T-cell (primary cell): ENCODE measurements at places on chromosomes 11 and 22.
A peak's percentile ranks its signal among the peaks of the same experiment; 100 is the strongest.

DNA sequence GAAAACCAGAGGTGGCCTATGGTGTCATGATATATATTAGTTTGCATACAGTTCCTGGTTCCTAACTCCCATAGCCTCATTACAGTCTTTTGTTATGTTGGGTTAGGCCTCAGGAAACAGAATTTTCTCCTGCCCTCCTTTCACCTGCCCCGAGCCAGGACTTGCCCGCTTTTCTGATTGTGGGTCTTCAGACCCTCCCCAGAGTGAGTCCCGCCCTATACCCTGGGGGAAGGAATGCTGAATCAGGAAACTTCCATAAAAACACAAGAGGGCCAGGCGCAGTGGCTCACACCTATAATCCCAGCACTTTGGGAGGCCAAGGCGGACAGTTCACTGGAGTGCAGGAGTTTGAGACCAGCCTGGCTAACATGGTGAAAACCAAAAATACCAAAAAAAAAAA, 70.9 kb downstream of the SLC35F2 start:
- no peak for DNase-seq
- H3K4me1 ChIP-seq, result no peaks in the 10 kb centered on the region
- H3K27me3 ChIP-seq, result peaks cover 3% of the 10 kb centered on the region
- no peak overlapping the region for H3K4me3 ChIP-seq

- H3K4me3 ChIP-seq, result no peak overlapping the region
- peaks cover 45% of the 10 kb centered on the region for H3K27me3 ChIP-seq
Observed at GRCh38 chr22:45896964-45897538, 79.9 kb downstream of the WNT7B start.

- DNase-seq, result no peak
- H3K27me3 ChIP-seq, result no peaks in the 10 kb centered on the region
- no peaks in the 10 kb centered on the region for H3K4me1 ChIP-seq
- no peak overlapping the region for H3K4me3 ChIP-seq
Observed at GRCh38 chr11:115716601-115717529, 212.7 kb upstream of the CADM1 start.

DNA sequence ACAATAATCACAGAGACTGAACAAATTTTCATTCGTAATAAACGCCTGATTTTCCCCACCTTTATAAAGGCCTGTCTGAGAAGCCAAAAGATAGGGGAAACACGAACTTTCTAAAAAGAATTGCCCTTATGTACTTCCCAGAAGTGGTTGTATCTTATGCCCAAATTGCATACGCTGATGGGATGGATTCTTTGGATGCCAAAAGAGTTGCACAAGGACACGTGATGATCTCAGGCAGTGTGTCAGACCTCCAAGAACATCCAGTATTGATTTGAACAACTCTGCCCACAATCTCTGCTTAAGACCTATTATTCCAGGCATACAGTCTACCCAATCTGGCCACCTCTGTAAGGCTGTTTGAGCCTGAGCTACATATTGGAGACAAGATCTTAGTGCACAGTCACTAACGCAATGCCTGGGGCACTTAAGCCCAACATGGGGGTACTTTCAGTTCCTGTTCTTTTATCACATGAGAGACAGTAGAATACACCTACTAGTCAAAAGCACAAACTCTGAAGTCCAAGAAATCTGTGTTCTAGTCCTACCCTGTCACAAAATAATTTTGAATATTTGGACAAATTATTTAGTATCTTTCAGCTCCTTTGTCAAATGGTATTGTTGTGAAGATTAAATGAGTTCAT, 38.9 kb downstream of the OR10A6 start:
- no peaks in the 10 kb centered on the region for H3K36me3 ChIP-seq
- no peak overlapping the region for H3K27ac ChIP-seq
- H3K4me1 ChIP-seq, result no peaks in the 10 kb centered on the region
- H3K27me3 ChIP-seq, result peaks cover 5% of the 10 kb centered on the region
- no peak for DNase-seq

DNA sequence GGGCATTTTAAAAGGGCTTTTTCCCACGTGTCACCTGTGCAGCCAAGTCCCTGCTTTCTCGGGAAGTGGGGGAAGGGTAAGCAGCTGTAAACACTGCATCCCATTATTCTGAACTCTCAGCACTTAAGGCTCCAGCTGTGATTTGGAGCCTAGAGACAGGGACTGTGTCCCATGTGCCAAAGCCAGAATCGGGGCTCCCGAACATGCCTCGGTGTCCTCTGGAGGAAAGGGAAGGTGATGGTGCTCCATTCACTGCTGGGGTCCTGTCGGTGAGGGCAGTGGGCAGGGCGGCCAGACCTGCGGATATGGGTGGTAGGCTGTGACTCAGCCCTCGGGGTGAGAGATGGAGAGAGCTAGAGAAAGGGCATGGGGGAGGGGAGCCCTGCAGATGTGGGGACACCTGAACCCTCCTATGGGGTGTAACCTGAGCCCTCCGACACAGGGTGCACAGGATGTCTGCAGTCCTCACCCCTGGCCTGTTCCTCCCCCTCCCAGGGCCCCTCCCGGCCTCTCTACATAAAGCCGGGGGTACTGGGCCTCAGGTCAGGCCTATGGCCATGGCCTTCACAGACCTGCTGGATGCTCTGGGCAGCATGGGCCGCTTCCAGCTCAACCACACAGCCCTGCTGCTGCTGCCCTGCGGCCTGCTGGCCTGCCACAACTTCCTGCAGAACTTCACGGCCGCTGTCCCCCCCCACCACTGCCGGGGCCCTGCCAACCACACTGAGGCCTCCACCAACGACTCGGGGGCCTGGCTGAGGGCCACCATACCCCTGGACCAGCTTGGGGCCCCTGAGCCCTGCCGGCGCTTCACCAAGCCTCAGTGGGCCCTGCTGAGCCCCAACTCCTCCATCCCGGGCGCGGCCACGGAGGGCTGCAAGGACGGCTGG, 31.8 kb downstream of the CAPN1 start:
- no peak for DNase-seq
- no peak overlapping the region for H3K27ac ChIP-seq
- H3K4me1 ChIP-seq, result no peaks in the 10 kb centered on the region
- H3K36me3 ChIP-seq, result peaks cover 31% of the 10 kb centered on the region
- no peak overlapping the region for H3K4me3 ChIP-seq

DNA sequence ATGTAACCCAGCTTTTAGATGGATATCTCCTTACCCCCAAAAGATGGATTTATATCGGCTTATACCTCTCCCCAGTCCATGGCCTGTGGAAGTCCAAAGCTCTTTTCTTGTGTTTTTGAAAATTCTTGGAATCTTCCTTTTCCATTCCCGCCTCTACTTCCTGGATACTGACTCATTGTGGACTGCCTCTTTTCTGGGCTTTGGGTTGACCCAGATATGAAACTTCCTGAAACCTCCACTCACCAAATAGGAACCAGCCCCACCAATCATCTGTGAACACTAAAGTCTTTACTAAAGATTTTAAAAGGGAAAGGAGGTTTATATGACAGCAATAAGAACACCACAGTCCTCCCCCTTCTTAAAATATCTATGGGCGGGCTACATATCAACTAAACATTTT, 163.4 kb upstream of the SYN3 start:
- no peak for DNase-seq
- H3K27ac ChIP-seq, result no peak overlapping the region
- no peaks in the 10 kb centered on the region for H3K4me1 ChIP-seq
- H3K27me3 ChIP-seq, result no peaks in the 10 kb centered on the region
- H3K4me3 ChIP-seq, result no peak overlapping the region

DNA sequence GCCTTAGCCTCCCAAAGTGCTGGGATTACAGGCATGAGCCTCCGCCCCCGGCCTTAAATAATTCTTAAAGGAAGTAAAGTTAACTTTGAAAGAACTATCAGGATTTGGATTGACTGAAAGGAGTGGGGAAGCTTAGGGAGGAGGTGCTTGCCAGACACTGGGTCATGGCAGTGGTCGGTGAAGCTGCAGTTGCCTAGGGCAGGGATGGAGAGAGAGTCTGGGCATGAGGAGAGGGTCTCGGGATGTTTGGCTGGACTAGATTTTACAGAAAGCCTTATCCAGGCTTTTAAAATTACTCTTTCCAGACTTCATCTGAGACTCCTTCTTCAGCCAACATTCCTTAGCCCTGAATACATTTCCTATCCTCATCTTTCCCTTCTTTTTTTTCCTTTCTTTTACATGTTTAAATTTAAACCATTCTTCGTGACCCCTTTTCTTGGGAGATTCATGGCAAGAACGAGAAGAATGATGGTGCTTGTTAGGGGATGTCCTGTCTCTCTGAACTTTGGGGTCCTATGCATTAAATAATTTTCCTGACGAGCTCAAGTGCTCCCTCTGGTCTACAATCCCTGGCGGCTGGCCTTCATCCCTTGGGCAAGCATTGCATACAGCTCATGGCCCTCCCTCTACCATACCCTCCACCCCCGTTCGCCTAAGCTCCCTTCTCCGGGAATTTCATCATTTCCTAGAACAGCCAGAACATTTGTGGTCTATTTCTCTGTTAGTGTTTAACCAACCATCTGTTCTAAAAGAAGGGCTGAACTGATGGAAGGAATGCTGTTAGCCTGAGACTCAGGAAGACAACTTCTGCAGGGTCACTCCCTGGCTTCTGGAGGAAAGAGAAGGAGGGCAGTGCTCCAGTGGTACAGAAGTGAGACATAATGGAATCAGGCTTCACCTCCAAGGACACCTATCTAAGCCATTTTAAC, at the start of gene NNMT:
TSS of gene NNMT (plus strand) at position 724 of the 929 bp plus-strand sequence. CDS start at position 882, 158 bp downstream.
- H3K4me3 ChIP-seq, result no peak within 1 kb of the TSS
- no peaks in the 10 kb centered on the region for H3K36me3 ChIP-seq
- peaks cover 4% of the 10 kb centered on the region for H3K27me3 ChIP-seq

GRCh38 chr11:23399995-23400394, 539.7 kb upstream of the CCDC179 start:
- H3K4me3 ChIP-seq, result no peak overlapping the region
- no peaks in the 10 kb centered on the region for H3K27me3 ChIP-seq
- DNase-seq, result no peak
- no peaks in the 10 kb centered on the region for H3K4me1 ChIP-seq
- no peaks in the 10 kb centered on the region for H3K36me3 ChIP-seq

DNA sequence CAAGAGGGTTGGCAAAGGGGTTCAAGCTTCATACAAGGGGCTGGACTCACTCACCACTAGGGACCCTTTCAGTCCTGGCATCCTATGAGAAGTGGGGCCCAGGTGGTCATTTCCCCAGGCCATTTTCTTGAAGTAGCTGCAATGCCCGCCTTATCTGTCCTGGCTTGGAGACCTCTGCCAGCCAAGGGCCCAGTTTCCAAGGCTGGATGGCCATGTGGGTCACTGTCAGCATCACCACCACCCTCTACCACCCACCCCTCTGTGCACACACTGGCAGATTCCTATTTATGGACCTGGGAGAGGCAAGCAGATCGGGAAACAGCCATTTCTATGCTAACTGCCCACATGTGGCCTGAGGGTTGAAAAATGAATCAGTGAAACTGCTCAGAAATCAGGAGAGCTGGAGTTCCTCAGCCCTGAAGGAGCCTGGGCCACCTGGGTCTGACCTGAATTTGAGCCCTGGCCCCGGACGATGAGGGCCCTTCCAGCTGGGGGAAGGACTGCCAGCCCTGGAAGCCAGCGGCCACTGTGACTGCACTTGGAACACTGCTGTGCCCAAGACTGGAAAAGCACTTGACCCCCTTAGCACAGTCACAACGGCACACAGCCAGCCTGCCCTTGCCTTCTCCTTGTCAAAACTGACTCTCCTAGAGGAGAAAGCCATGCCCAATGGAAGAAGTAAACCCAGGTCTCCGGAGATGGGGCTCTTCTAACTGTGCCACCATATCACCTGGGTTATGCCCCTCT, 442.2 kb downstream of the BUD13 start:
- DNase-seq, result no peak
- H3K4me1 ChIP-seq, result no peaks in the 10 kb centered on the region
- H3K27me3 ChIP-seq, result peaks cover 18% of the 10 kb centered on the region
- H3K4me3 ChIP-seq, result no peak overlapping the region
- no peaks in the 10 kb centered on the region for H3K36me3 ChIP-seq
- no peak overlapping the region for H3K27ac ChIP-seq

DNA sequence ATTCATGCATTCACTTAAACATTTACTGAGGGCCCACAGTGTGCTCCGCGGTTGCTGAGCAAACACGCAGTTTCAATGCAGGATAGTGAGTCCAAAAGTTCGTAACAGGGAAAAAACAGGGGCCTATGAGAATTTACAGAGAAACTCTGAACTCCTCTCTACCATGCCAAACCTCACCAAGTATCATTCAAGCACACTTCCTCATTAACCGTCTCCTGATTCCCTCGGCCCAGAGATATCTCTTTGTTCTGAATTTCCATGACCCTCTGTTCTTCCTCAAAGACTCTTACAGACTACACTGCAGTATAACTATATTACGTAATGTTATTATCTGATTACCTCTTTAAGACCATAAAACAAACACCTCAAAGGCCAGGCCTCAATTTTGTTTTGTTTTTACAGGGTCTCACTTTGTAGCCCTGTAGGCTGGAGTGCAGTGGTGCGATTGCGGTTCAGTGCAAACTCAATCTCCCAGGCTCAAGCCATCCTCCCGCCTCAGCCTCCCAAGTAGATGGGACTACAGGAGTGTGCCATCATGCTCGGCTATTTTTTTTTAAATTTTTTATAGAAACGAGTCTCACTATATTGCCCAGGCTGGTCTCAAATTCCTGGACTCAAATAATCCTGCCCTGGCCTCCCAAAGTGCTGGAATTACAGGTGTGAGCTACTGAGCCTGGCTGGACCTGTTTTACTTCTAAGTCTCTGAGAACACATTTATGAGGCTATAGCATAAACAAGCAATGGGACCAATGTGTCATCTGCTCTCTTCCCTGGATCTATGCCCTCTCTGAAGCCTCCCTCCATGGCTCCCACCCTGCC, 3.6 kb downstream of the HPS4 start:
- peak overlapping the region; percentile 32 for H3K4me3 ChIP-seq
- no peak overlapping the region for H3K27ac ChIP-seq
- DNase-seq, result no peak
- peaks cover 45% of the 10 kb centered on the region for H3K4me1 ChIP-seq
- no peaks in the 10 kb centered on the region for H3K27me3 ChIP-seq
- H3K36me3 ChIP-seq, result no peaks in the 10 kb centered on the region
